Stimulated activated naive CD8-positive, alpha-beta T cell treated with anti-CD3 and anti-CD28 coated beads, Interleukin-15, amount 100 ng/mL, for 72 hours (primary cell): ENCODE measurements at places on chromosomes 6 and 20.

- no peak for DNase-seq
These were observed 42.3 kb upstream of the FAM83C start for GRCh38 chr20:35334311-35335101.

DNA sequence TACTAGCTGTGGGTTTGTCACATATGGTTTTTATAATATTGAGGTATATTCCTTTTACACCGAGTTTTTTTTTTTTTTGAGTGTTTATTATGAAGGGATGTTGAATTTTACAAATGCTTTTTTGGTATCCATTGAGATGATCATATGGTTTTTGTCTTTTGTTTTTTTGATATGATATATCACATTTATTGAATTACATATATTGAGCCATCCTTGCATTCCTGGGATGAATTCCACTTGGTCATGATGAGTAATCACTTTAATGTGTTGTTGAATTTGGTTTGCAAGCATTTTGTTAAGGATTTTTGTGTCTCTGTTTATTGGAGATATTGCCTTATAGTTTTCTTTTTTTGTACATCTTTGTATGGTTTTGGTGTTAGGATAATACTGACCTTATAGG is 3.3 kb upstream of the ZNF337 start:
- DNase-seq: no peak

DNA sequence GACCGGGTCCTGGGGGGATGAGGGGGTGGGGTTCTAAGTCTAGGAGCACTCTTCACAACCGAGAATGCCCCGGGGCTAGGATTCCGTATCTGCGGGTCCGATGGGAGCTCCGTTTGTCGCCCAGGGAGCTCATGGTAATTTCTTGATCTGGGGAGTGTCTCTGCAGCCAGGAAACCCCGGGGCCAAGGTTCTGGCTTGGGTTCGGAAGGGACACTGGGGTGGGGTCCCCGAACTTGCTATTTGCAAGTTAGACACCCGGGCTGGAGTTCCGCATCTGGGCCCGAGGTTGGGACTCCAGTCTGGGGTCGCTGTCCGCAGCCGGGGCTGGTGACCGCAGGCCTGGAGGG is 397 bp downstream of the PEDS1 start:
- no peak for DNase-seq

DNA sequence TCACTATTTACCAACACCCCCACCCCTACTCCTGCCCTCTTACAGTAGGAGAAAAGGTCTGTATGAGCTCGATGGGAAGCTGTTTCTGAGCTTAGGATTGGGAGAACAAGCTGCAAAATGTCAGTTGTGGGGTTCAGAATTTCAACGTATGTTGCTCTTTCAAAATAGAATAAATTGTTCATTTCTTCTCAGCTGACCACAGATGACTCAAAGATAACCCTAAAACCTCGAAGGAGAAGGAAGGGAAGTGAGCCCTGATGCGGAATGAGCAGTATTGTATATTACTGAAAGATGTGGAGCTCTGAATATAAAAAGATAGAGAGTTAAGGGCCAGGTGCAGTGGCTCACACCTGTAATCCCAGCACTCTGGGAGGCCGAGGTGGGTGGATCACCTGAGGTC is 35.9 kb upstream of the MYLIP start:
- no peak for DNase-seq

DNA sequence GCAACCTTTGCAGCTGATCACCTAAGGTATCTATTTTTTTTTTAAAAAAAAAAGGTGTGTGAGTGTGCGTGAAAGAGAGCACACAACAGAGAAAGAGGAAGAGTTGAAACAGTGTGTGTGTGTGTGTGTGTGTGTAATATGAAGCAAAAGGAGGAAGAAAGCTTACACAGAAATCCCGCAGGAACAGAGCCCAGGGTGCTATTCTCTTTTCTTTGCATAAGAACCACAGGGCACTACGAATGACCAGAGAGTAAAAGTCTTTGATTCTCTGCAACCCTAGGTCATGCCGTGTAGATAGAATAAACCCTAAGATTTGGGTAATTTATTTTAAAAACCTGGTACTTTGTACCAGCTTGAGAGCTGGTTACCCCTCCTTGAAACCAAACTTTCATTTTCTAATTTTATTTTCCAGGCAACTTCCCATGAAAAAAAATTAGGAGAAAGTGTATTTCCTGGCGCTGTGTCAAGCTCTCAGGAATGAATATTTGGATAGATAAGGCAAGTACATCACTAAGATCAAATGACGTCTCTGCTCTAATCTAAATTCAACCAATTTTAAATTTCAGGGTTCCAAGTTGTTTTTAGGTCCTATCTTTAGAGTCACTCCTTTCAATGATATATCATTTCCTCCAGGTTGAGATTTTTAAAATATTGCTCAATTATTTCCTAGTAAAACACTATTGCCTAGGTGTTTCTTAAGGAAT is 47.9 kb upstream of the ID4 start:
- no peak for DNase-seq

- no peak for DNase-seq
These were observed 108.7 kb upstream of the MAP3K4 start for GRCh38 chr6:160882791-160883279.

GRCh38 chr6:108744244-108744972 is 103.8 kb upstream of the ARMC2 start:
- DNase-seq: no peak
